Activated T-cell treated with anti-CD3 and anti-CD28 coated beads for 1 hour (primary cell): ENCODE measurements at places on chromosomes 5 and 9.
A peak's percentile ranks its signal among the peaks of the same experiment; 100 is the strongest.

DNA sequence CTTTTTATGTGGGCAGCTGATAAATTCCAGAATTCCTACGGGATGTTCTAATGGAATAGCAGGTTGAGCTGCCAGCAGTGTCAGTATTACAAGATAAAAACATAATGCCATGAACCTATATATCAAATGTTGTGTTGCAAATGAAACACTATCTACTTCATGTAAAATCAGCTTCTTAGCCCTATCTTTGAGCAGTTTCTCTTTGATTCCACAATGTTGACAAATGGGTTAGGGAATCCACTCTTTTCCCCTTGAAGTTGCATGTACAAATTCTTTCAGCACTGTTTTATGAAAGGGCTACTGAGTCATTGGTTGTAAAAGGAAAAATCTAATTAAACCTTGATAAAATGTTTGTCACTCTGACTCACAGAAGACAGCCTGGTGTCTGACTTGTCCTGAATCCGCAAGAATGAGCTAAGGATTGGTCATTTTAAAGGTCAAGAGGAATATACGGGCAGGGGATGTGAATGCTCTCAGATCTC, 950.6 kb upstream of the NUDT12 start:
- no peak for DNase-seq

DNA sequence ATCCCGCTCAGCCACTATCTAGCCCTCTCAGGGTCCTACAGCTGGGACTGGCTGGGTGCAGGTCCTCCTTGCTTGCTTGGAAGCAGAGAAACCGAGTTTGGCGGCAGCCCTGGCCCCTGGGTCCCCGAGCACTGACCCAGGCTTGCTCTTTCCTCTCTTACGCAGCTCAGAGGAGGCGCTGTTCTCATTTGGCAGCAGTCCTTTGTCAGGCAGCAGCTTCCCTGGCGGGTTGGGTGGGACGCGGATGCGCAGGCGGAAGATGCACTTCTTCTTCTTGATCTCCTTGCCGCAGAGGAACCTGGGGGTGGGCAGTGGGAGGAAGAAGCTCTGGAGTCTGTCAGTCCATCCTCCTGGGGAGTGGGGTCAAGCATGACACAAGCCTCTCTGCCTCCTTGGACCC, 14.5 kb downstream of the PHF19 start:
- no peak for DNase-seq

GRCh38 chr5:143161885-143162540, 241.5 kb downstream of the NR3C1 start:
- DNase-seq, result no peak

- DNase-seq, result no peak
Observed at GRCh38 chr9:14722391-14723035, at the start of gene CER1. Gene CER1 (minus strand): TSS chr9:14722733. CDS start chr9:14722672, 61 bp downstream.

- DNase-seq, result no peak
Observed at GRCh38 chr9:135154050-135154615, 66.7 kb downstream of the OLFM1 start.

- DNase-seq, result no peak
Observed at GRCh38 chr5:20470997-20471396, 483.0 kb upstream of the CDH18 start.

GRCh38 chr9:68793605-68794343, 88.7 kb downstream of the PIP5K1B start:
- DNase-seq, result no peak

- DNase-seq, result no peak
Observed at GRCh38 chr5:79707535-79707934, 17.9 kb downstream of the CMYA5 start.

- DNase-seq, result no peak
Observed at GRCh38 chr9:83198371-83198770, 135.4 kb upstream of the RASEF start.

GRCh38 chr9:117073071-117073470, 341.8 kb downstream of the ASTN2 start:
- DNase-seq, result no peak

GRCh38 chr5:6228257-6229250, 149.8 kb downstream of the MED10 start:
- no peak for DNase-seq

DNA sequence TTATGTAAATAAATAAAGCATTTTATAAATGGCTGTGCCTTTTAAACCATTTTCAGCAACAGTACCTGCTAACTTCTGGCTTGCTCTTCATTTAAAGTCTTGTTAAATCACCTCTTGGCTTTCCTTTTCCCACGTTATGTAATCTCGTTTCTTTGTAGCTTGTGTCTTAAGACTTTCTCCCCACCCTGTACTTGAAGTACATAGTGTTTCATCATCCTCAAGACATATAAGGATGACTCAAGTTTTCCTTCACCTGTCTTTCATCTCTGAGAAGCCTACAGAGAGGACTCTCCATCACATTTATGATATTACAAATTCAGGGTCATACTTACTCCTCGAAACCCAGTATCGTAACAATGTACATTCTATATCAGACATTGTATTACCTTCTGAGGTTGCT, 33.9 kb downstream of the PRELID2 start:
- no peak for DNase-seq

GRCh38 chr5:142473038-142473437, 148.2 kb upstream of the SPRY4 start:
- DNase-seq, result no peak

DNA sequence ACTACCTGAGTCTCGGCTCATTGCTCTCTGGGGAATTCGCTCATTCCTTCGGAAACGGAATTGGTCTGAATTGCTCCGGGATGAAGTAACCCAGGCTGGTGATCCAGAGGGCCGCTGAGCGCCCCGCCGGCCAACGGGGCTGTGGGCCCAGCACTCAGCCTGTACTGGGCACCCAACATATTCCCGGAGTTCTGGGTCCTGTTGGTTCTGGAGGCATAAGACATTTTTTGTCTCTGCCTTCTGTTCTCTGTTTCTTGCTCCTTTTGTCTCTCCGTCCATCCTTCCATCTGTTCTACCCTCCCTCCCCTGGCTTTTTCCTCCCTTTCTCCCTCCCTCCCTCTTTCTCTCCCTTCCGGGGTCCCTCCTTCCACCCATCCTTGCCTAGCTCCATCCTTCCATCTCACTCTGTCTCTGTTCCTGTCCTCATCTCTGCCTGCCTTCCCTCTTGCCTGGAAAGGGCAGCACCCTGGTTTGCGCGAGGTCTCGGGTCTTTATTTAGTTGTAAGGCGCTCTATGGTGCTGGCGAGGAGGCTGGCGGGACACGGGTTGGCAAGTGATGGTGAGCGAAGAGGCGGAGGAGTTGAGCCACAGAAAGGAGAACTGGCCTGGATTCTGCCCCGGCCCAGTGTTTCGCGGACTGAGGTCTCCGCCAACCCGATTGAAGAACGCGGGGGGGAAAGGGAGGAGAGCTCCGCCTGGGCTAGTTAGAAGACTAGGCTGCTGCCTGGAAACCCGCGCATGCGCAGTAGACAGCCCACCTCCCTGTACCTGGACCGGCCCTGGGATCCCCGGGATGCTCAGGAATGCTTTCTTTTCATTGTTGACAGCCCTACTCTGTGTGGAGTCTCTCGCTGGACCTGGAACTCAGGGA, 1468.0 kb downstream of the FOXD4L5 start:
- peak; percentile 58 for DNase-seq

DNA sequence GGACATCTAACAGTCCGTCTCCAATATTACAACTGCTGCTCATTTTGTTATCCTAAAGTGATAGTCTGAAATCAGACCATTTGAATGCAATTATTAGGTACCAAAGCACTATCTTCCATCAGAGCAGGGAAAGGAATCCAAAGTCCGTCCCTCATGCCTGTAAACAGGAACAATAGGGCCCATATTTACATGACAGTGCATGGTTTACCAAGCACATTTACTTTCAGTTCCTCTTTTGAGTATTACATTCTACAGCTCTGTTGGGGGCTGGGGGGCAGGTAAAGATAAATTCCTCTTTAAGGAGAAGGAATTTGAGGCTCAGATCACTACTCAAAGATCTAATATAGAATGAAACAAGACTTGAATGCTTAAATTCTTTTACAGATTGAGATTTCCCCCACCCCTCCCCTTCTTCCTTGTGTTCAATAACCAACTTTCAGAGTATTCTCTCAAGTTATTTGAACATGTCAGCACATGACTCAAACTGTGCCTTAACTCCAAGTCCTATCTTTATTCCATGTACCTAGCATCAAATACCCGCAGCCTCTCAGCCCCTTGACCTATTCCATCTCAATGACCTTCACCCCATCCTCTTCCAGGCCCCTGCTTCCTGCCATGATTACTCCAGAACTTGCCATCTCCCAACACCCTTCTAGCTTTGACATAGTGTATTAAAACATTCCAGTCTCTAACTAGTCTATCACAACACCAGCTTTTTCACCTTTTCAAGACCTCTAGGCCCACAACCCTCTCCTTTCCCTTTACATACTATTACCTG, 71.0 kb downstream of the BRINP1 start:
- no peak for DNase-seq

DNA sequence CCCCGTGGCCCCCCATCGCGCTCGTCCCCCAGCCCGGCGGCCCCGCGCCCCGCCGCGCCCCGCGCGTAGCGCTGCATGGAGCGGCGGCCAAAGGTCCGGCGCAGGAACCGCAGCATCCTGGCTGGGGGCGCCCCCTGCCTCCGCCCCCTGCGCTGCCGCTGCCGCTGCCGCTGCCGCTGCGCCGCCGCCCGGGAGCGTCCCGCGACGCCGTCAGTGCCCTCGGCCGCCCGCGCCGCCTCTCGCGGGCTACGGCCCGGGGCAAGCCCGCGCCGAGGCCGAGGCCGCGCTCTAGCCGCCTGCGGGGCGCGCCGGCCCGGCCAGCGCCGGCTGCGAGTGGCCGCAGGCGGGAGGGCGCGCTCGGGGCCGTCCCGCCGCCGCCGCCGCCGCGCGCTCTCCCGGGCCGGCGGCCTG, 523 bp downstream of the EPB41L4B start:
- DNase-seq, result no peak
